ENCODE measurements at places on chromosomes 7 and 10. TPM values are rescaled to one million over a fixed set of nuclear protein-coding genes. Genes with fewer than 3 reads are reported as not detected.
A peak's percentile ranks its signal among the peaks of the same experiment; 100 is the strongest.

The IGFBP1 gene
- not detected for total RNA-seq

The HOXA1 gene
- total RNA-seq: 5.8 TPM

DNA sequence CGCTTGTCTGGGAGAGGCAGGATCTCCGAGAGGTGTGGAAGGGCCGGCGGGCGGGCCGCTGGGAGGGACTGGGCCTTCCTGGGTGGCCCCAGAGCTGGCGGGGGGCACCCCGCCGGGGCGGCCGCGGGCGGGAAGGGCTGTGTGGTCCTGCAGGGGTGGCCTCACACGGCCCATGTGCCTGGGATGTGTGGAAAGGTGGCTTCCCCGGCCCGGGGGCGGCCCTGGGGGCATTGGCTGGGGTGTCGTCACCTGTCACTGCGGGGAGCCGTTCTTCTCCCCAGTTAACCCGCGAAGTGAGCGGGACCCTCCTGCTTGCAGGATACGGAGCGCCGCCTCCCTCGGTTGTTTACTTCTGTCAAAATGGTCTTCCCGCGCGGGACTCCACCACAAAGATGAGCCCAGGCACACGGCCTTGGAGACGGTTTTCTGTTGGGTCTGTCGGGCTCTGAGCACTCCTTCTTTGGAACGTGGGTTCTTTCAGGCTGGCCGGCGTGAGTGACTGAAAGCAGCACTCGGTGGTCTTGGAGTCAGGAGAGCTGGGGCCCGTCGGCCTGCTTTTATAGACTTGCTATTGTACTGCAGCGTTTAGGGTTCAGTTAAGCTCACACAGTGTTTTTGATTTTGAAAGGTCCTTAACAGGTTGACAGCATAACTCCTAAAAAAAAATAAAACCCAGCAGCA, 700 bp downstream of the SMC3 start:
- H3K27me3 ChIP-seq: no peaks in the 10 kb centered on the region
- H3K27ac ChIP-seq: peak overlapping the region; percentile 99
- peaks cover 27% of the 10 kb centered on the region for H3K4me1 ChIP-seq
- peak; percentile 97 for DNase-seq
- H3K4me3 ChIP-seq: peak overlapping the region; percentile 84
- peaks cover 35% of the 10 kb centered on the region for H3K36me3 ChIP-seq

GRCh38 chr7:70571403-70571934, 560.5 kb upstream of the GALNT17 start:
- no peak overlapping the region for H3K4me3 ChIP-seq
- no peak overlapping the region for H3K27ac ChIP-seq
- no peaks in the 10 kb centered on the region for H3K27me3 ChIP-seq
- no peaks in the 10 kb centered on the region for H3K36me3 ChIP-seq
- DNase-seq: no peak

DNA sequence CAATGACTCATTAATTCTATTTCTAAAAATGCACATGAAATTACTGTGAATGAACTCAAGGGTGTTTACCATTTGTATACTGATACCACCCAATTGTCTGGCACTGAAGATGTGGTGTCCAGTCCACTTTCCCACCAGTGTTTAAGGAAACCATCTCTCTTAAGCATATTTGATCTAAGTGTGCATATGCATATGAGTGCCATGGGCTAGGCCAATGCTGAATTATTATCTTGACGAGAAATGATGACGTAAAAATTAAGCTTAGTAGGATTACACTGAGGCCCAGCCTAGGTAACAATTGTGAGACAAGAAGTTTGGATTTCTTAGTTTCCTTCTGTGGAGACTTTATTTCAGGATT, 59.7 kb downstream of the SVIL start:
- peaks cover 20% of the 10 kb centered on the region for H3K4me1 ChIP-seq
- H3K36me3 ChIP-seq: no peaks in the 10 kb centered on the region

The PLXNA4 gene
- total RNA-seq: not detected

The CUZD1 gene
- total RNA-seq: 2.0 TPM

The ELMO1 gene
- total RNA-seq: not detected

The MACROH2A2 gene
- 45.5 TPM for total RNA-seq

- H3K4me3 ChIP-seq: no peak overlapping the region
- H3K27me3 ChIP-seq: peaks cover 42% of the 10 kb centered on the region
- no peak for DNase-seq
- H3K4me1 ChIP-seq: no peaks in the 10 kb centered on the region
Measured at GRCh38 chr7:104859754-104860426, 154.1 kb upstream of the KMT2E start.

DNA sequence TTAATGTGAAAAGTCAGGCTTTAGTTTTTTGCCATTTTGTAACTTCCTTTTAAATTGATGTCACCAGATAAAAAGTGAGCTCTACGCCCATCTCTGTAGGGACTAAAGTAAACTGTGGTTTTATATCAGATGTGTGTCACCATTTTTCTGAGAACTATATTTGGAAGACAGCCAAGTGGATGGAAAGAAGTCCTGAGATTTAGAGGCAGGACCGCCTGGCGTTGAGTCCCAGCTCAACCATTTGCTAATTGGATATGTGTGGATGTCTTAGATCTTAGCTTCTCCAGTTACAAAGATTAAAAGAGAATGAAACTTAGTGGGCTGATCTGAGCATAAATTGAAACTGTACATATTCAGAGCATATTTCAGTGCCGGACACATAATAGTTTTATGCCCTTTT, 691.6 kb upstream of the CELF2 start:
- H3K4me3 ChIP-seq: no peak overlapping the region
- H3K36me3 ChIP-seq: no peaks in the 10 kb centered on the region
- no peaks in the 10 kb centered on the region for H3K4me1 ChIP-seq
- no peak overlapping the region for H3K27ac ChIP-seq
- DNase-seq: no peak

- H3K4me1 ChIP-seq: no peaks in the 10 kb centered on the region
- H3K4me3 ChIP-seq: no peak overlapping the region
- H3K27me3 ChIP-seq: no peaks in the 10 kb centered on the region
Measured at GRCh38 chr7:139061416-139061815, 25.6 kb upstream of the ZC3HAV1L start.

The UNC5B gene
- 0.94 TPM for total RNA-seq

The ADAM22 gene
- total RNA-seq: 0.06 TPM

The ABCC2 gene
- total RNA-seq: 0.47 TPM

GRCh38 chr7:106858618-106859532, 6.2 kb upstream of the PIK3CG start:
- H3K36me3 ChIP-seq: no peaks in the 10 kb centered on the region
- no peaks in the 10 kb centered on the region for H3K27me3 ChIP-seq
- H3K4me1 ChIP-seq: peaks cover 6% of the 10 kb centered on the region
- no peak overlapping the region for H3K4me3 ChIP-seq

- H3K4me1 ChIP-seq: peaks cover 2% of the 10 kb centered on the region
- H3K4me3 ChIP-seq: no peak overlapping the region
- H3K27ac ChIP-seq: no peak overlapping the region
- no peaks in the 10 kb centered on the region for H3K36me3 ChIP-seq
Measured at GRCh38 chr10:49168831-49169500, 19.2 kb downstream of the TMEM273 start.

- no peaks in the 10 kb centered on the region for H3K4me1 ChIP-seq
- no peak overlapping the region for H3K27ac ChIP-seq
Measured at GRCh38 chr7:7819442-7820247, 101.2 kb upstream of the RPA3 start.

DNA sequence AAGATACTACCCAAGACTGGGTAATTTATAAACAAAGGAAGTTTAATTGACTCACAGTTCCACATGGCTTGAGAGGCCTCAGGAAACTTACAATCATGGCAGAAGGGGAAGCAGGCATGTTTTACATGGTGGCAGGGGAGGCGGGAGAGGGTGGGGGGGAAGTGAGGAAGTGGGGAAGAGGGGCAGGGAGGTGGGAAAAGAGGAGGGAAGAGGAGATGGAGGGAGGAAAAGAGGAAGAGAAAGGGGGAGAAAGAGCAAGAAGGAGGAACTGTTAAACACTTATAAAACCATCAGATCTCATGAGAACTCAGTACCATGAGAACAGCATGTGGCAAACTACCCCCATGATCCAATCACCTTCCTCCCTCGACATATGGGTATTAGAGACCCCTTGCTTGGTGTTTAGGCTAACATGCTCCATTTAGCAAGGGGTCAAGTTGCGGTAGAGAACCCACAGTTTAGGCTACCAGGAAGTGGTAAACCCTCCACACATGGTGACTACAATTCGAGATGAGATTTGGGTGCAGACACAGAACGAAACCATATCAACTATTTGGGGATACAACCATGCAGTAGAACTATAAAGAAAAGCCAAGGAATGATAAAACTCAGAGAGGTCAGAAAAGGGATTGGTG, 3.5 kb upstream of the LMBR1 start:
- H3K36me3 ChIP-seq: peaks cover 3% of the 10 kb centered on the region
- H3K4me3 ChIP-seq: no peak overlapping the region
- H3K27ac ChIP-seq: no peak overlapping the region
- DNase-seq: no peak
- peaks cover 5% of the 10 kb centered on the region for H3K4me1 ChIP-seq

The TRIM50 gene
- total RNA-seq: not detected

The GDF10 gene
- not detected for total RNA-seq

GRCh38 chr7:21134631-21135030, 293.3 kb upstream of the SP4 start:
- H3K27ac ChIP-seq: no peak overlapping the region
- no peak for DNase-seq
- 0 out of 2 replicates have a peak, but pooled peaks cover 3% of the 10 kb centered on the region for H3K27me3 ChIP-seq
- H3K36me3 ChIP-seq: no peaks in the 10 kb centered on the region
- H3K4me1 ChIP-seq: no peaks in the 10 kb centered on the region
- H3K4me3 ChIP-seq: no peak overlapping the region

The SPDYE8 gene
- total RNA-seq: 0.24 TPM

The GATA3 gene
- total RNA-seq: not detected

DNA sequence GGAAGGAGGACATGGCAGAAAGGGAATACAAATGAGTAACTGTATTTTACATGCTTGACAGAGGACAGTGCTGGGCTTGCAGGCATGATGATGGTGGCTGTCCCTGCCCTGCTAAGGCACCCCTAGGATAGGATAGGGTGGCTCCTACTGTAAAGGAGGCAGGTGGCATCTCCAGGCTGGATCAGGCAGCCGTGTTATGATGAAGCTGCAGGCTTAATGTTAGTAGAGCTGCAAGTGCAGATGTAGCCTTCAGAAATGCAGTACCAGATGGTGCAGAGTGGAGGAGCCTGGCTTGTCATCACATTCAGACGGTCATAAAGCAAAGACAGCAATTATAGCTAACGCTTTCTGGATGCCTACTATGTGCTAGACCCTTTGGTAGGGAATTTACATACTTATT, 287.9 kb upstream of the PODXL start:
- H3K27me3 ChIP-seq: 0 out of 2 replicates have a peak, but pooled peaks cover 3% of the 10 kb centered on the region
- DNase-seq: no peak
- H3K4me1 ChIP-seq: peaks cover 18% of the 10 kb centered on the region
- H3K27ac ChIP-seq: no peak overlapping the region
- no peaks in the 10 kb centered on the region for H3K36me3 ChIP-seq

GRCh38 chr7:2680792-2681490, 7.1 kb upstream of the AMZ1 start:
- no peak overlapping the region for H3K4me3 ChIP-seq
- H3K27me3 ChIP-seq: no peaks in the 10 kb centered on the region
- DNase-seq: peak; percentile 59

GRCh38 chr7:2130096-2130375, 102.7 kb downstream of the MAD1L1 start:
- DNase-seq: no peak
- H3K4me3 ChIP-seq: no peak overlapping the region
- no peaks in the 10 kb centered on the region for H3K36me3 ChIP-seq

The MYH16 gene
- total RNA-seq: not detected

DNA sequence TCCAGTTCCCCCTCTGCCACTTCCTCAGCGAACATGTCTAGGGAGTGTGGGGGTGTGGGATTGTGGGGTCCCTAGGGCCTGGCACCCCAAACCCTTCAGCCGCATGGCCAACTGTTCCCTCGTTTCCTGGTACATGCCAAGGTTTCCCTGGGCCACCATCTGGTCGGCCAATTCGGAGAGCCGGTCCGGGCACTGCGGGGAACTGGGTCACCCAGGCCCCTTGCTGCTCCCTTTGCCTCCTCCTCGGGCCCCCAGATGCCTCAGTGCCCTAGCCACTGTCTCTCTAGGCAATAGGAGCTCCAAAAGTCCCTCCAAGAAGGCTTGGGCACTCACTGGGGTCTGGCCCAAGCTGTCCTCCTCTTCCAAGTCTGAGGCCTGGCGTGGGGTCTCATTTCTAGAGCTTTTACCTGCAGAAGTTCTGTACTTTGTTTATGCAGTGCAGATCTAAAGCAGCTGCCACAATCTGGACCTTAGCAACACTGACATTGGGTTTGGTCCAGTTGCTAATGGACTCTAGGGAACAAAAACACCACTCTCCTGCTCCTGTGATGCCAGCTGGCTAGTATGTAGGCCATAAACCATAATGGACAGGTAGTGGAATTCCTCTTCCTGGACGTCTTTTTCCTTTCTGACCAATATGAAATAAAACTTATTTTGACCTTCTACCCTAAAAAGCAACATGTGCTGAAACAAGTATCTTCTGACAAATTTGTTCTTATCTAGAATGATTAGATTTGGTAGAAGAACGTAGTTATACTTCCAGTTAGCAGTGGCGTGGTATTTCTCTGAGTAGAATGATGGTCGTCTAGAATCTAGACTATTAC, 172.9 kb downstream of the LRRC4 start:
- no peaks in the 10 kb centered on the region for H3K27me3 ChIP-seq
- H3K4me3 ChIP-seq: no peak overlapping the region
- peaks cover 6% of the 10 kb centered on the region for H3K36me3 ChIP-seq
- H3K27ac ChIP-seq: no peak overlapping the region

- H3K27me3 ChIP-seq: no peaks in the 10 kb centered on the region
- DNase-seq: no peak
- H3K4me3 ChIP-seq: no peak overlapping the region
Measured at GRCh38 chr7:633381-634018, 93.0 kb upstream of the DNAAF5 start.

DNA sequence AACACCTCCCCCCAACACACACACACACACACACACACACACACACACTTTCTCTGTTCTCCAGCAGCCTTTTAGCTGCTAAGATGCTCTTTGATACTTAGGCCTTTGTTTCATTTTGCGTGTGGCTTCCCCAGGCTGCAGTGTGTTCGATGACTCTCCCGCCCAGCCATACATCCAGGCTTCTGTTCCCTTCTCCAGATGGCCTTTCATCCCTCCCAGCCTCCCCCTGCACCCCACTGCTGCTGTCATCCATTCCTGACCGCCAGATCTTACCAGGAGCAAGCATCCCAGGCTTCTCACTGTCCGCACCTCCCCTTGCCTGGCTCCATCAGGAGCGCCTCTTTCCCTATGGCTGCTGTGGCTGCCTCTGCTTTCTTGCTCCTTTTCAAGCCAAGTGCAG, 77.8 kb upstream of the PPIF start:
- no peak overlapping the region for H3K4me3 ChIP-seq
- DNase-seq: no peak
- no peak overlapping the region for H3K27ac ChIP-seq
- no peaks in the 10 kb centered on the region for H3K27me3 ChIP-seq

DNA sequence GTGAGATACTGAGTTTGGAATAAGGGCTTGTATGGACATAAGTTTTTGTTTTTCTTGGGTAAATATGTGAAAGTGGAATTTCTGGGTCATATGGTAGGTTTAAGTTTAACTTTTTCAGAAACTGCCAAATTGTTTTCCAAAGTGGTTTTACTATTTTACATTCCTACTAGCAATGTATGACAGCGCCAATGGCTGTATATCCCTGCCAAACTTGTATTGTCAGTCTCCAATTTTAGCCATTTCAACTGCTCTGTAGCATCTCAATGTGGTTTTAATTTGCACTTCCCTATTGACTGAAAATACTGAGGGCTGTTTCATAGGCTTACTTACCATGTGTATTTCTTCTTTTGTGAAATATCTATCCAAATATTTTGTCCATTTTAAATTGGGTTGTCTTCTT, 90.5 kb upstream of the ZNF32 start:
- no peaks in the 10 kb centered on the region for H3K36me3 ChIP-seq
- H3K27ac ChIP-seq: no peak overlapping the region
- no peak for DNase-seq
- no peaks in the 10 kb centered on the region for H3K27me3 ChIP-seq

The COL1A2 gene
- 4,473 TPM for total RNA-seq

The CYP17A1 gene
- total RNA-seq: not detected

Measured in SJSA1 (cell line).